ENCODE measurements at places on chromosomes 2 and 18. TPM values are rescaled to one million over a fixed set of nuclear protein-coding genes. Genes with fewer than 3 reads are reported as not detected.

GRCh38 chr2:234033885-234034284 is 16.6 kb upstream of the SPP2 start:
- H3K27me3 ChIP-seq: peaks cover 2% of the 10 kb centered on the region
- no peaks in the 10 kb centered on the region for H3K36me3 ChIP-seq
- no peak for DNase-seq

DNA sequence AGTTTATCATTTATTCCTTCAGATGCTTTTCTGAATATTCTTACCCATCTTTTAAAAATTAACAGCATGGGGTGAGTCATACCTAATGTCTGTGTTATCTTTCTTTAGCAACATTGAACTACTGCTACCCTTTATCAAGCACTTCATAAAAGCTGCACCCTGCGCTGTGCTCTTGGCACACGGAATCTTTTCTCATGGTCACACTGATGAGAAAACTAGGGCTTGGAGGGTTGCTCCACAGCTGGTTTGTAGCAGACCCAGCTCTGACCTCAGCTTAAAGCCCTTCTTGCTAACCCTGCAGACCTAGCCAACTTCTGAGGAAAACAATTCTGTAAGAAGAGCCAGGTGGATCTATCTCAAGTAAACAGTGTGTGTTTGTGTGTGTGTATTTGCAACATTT is 106.3 kb downstream of the RNF144A start:
- H3K27me3 ChIP-seq: no peaks in the 10 kb centered on the region
- no peak overlapping the region for H3K4me3 ChIP-seq

Gene BOK
- 13.3 TPM for total RNA-seq

DNA sequence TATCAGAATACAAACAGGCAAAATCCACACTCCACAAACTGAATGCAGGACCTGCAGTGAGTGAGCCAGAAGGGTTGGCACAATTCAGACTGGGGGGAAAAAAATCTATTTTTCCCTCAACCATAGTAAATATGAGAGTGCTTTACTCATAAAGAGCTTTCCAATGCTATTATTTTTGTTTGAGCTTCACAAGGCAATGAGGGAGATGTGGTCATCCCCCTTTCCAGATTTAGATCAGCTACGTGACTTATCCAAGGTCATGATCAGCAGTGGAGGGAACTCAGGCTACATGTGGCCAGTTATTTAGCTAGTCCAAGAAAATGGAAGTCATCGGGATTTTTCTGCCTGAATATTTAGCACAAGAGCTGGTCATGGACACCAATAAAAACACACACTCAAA is 120.4 kb upstream of the KLF7 start:
- no peaks in the 10 kb centered on the region for H3K27me3 ChIP-seq
- no peaks in the 10 kb centered on the region for H3K36me3 ChIP-seq
- H3K27ac ChIP-seq: no peak overlapping the region

Gene TAF4B
- total RNA-seq: 0.83 TPM
